ENCODE measurements at places on chromosomes 5 and 9. TPM values are rescaled to one million over a fixed set of nuclear protein-coding genes. Genes with fewer than 3 reads are reported as not detected.

Gene ARL15
- polyA plus RNA-seq, result 26.4 TPM

Gene NUTM2F
- polyA plus RNA-seq, result 0.05 TPM

Gene STPG3
- 0.43 TPM for polyA plus RNA-seq

Gene C9orf50
- 0.23 TPM for polyA plus RNA-seq

Gene FANCC
- polyA plus RNA-seq, result 4.1 TPM

Gene FIBCD1
- 0.05 TPM for polyA plus RNA-seq

Gene NR2F1-AS1
- polyA plus RNA-seq, result 5.0 TPM

Gene SETX
- polyA plus RNA-seq, result 43.1 TPM

Gene RFESD
- polyA plus RNA-seq, result 6.6 TPM

Gene SUSD3
- polyA plus RNA-seq, result 31.0 TPM

Gene GDF9
- polyA plus RNA-seq, result 2.5 TPM

Gene PCDHA2
- polyA plus RNA-seq, result 0.02 TPM

Gene UGT3A1
- 0.11 TPM for polyA plus RNA-seq

Gene GFPT2
- polyA plus RNA-seq, result 3.1 TPM

Gene FAM78A
- 28.2 TPM for polyA plus RNA-seq

Gene LRRTM2
- 0.23 TPM for polyA plus RNA-seq

Gene IRGM
- 1.6 TPM for polyA plus RNA-seq

Gene SPATA31A3
- not detected for polyA plus RNA-seq

Gene SLC6A19
- 0.16 TPM for polyA plus RNA-seq

Gene CCDC171
- 9.8 TPM for polyA plus RNA-seq

Gene UBTD2
- polyA plus RNA-seq, result 17.8 TPM

Gene SLCO6A1
- 0.37 TPM for polyA plus RNA-seq

Gene ATP6V1G1
- 222 TPM for polyA plus RNA-seq

Gene NDUFA8
- polyA plus RNA-seq, result 55.9 TPM

Gene TEX53
- not detected for polyA plus RNA-seq

Gene ATP10B
- 2.6 TPM for polyA plus RNA-seq

Gene SPATA31C1
- not detected for polyA plus RNA-seq

Gene ODF2
- polyA plus RNA-seq, result 22.7 TPM

Gene ENHO
- 3.7 TPM for polyA plus RNA-seq

Gene PCDHGA4
- 0.11 TPM for polyA plus RNA-seq

Gene GADD45G
- 21.0 TPM for polyA plus RNA-seq

Gene ANGPTL2
- polyA plus RNA-seq, result 3.1 TPM

Gene GABRA6
- not detected for polyA plus RNA-seq

Gene KLHL3
- polyA plus RNA-seq, result 5.0 TPM

Gene RGS7BP
- 0.09 TPM for polyA plus RNA-seq

Gene SV2C
- 0.27 TPM for polyA plus RNA-seq

Gene C5orf22
- 16.6 TPM for polyA plus RNA-seq

Gene SLC1A3
- polyA plus RNA-seq, result 11.8 TPM

Gene LECT2
- polyA plus RNA-seq, result not detected

Gene NKD2
- polyA plus RNA-seq, result 12.4 TPM

Gene LMX1B
- 0.02 TPM for polyA plus RNA-seq

Gene SLC9A3
- 1.9 TPM for polyA plus RNA-seq

Gene GNA14
- polyA plus RNA-seq, result 1.4 TPM

Gene PCDHGC5
- 0.11 TPM for polyA plus RNA-seq

Gene HTR4
- 0.05 TPM for polyA plus RNA-seq

Gene PTPN3
- polyA plus RNA-seq, result 9.5 TPM

All from thymus (tissue), 14 donors.